ENCODE measurements at places on chromosomes 4 and X.

GRCh38 chr4:139852612-139853269, 187.1 kb downstream of the MGST2 start:
- no peak for DNase-seq

DNA sequence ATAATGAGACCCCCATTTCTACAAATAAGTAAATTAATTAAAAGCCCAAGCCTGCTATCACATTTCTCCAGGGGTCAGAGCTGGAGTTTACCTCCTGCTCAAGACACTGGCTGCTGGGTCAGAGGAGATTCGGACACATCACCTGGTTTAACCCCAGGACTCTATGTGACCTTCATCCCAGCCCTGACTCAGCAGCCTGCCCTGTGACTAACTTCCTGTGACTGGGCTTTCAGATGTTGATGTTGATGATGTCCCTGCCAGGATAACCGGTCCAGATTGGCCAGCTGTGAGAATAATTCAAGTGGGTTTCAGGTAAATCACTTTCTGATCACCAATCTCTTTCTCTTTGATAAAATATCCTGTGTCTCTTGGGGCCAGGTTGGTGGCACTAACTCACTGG, 102.4 kb upstream of the MAML3 start:
- DNase-seq: no peak

GRCh38 chr4:40525752-40526598, 103.7 kb downstream of the RBM47 start:
- DNase-seq: no peak

- no peak for DNase-seq
Measured at GRCh38 chr4:57490520-57491255, 380.5 kb upstream of the IGFBP7 start.

DNA sequence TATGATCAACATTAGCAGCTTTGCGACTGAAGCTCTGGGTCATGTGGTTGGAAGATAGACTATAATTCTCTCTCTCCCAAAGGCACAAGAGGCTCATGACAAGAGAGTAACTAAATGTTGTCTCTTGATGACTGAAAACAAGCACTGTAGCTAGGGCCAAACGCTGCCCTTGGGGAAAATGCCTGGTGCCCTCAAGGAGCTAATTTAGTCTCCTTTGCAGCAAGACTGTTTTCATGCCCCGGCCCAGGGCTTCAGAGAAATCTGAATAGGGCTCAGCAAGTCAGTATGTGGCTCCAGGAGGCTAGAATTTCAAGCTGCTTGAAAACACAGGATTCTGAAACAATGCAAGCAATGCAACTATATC, 411.9 kb downstream of the GPAT3 start:
- no peak for DNase-seq

- DNase-seq: no peak
Measured at GRCh38 chr4:97370568-97370967, 772.7 kb downstream of the STPG2 start.
